ENCODE measurements at places on chromosomes 6 and 20.

DNA sequence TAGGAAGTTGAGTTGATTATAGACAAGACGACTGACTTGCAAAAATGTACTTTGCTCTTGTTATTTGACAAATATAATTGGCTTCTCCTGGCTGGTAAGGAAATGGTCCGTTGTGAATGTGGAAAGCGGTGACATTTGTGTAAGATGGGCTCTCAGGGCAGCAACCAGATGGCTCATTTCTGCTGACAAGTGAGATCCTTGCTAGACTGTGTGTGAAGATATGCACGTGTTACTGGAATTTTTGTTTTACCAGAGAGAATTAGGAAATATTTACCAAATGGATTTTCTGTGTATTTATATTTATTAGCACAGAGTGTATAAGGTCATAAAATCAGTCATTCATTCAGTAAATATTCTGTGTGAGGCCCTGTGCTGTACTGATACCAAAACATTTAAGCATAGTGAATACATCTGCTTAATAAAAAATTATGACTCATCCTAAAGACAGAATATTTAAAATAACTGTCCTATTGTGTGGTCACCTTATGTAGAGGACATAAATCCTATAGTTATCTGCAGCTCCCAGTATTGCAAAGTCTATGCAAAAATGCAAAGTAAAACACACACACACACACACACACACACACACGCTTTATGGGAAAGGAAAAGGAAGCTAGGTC lies 109.9 kb upstream of the ASF1A start:
- no peak for DNase-seq

GRCh38 chr20:44666066-44666465 lies 14.6 kb upstream of the ADA start:
- DNase-seq = no peak

GRCh38 chr6:43770372-43771209 lies 580 bp downstream of the VEGFA start:
- DNase-seq = peak; percentile 41

DNA sequence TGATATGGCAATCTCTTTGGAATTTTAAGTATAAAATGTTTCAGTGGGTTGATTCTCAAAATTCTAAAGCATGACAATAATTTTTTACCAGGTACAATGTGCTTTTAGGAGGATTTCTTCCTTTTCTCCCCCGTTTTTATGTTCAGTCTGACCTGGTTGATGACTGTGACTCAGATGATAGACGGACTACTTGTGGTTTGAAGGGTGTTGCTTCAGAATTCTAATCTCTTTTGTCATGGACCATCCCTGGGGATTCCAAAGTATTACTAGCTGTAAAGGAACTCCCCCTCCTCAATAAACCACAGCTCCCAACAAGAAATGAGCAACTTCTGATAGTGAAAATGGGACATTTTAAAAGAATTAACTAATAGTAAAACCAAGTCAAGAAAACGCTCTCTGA lies 34.9 kb upstream of the TNFAIP3 start:
- DNase-seq = no peak

DNA sequence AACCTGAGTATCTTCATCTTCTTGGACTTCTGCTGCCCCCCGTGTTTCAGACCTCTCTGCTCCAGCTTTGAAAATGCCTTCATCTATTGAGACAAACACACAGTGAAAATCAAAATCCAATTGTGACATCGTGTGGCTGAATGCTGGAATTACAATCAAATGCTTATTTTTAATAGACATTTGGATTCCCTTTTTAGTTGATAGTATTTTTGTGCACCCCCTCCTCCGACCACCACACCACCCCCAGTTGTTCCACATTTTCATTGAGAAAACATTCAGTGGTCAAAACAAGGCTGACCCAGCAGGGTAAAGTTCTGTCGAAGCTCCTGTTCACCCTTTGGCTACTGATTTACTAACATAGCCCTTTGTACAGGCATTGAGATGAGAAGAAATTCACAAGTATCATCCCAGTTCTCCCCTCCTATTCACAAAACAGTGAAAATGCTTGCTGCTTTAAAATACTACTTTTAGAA lies 79.0 kb downstream of the NRSN1 start:
- no peak for DNase-seq

DNA sequence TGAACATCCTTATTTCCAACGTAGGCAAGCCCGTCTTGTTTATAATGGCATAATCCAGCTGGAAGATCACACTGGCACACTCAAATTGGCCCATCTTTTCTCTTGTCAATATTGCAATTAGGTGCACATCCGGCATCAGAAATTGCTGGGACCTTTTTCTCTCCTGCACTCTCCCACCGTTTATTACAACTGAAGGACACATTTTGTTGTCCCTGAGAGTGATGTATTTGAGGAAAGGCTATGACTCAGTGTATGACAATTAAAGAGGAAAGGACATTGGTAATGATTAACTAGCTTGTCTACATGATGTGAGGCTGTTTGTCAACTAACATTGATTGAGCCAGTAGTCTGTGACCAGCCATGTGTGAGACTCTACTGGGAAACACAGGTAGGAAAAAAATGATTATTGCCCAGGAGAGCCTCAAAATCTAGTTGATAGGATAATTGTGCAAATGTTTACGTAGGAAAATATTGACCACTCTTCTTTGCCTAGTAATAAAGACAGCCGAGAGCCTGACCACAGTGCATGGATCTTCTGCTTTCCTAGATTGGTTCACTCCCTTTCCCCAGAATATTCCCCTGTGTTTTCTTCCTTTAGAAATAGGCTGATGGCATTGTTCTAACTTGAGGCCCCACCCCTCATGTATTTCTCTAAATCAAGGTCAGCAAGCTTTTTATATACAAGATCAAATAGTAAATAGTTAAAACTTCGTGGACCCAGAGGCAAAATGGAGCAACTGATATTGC lies 230.0 kb upstream of the BTBD3 start:
- no peak for DNase-seq

DNA sequence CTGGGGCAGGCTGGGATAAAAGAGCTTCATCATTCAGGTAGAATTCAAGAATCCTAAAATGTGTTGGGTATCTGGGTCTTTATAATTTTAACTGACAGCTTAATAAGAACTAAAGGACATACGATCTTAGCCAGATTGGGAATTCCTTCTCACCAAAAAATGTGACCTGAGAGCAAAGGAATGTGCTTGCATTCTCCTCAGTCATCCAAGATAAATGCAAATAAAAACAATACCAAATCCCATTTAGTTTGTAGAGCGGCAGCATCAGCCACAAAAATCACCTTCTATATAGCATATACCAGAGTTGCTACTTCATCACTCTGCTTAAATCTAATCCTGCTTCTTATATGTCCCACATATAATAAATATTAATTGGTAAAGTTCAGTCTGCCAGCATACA lies 16.9 kb downstream of the USP49 start:
- no peak for DNase-seq

- DNase-seq = peak; percentile 29
These were observed 3.5 kb downstream of the FOXO3 start for GRCh38 chr6:108564178-108564577.

DNA sequence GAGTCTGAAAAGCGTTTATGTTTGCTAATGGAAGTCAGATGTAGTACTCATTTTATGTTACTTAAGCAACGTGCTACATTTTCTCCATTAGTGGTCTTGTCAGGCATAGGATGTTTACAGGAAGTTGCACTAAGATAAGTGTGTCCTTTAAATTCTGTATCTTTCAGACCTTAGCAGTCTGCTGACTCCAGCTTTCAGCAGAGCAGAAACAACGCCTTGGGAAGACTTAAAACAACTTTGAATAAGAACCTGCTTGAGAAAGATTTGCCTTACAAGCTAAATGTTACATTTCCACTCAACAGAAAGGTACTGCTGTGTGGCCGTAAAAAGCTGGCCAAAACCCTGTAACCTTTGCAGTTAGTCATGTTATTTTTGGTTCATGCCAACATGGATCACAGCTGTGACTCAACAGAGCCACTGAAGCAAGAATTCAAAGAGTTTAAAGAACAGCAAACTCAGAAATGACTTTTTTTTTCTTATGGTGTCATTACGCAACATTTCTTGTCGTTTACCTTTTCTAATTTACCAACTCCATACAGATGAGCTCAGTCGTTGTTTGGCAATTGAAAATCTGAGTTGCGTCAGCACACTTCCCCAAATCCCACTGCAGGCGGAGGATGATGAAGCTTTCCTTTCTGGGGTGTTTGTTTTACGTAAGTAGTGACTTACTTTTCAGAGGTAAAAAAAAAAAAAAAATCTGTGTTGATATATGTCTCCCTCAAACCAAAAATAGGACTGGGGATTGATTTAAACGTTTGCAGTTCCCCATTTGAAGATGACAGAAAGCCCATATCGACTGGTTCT lies 27.9 kb upstream of the BMP6 start:
- peak; percentile 14 for DNase-seq

- DNase-seq = peak; percentile 90
These were observed 539.4 kb upstream of the JARID2 start for GRCh38 chr6:14706378-14706929.

DNA sequence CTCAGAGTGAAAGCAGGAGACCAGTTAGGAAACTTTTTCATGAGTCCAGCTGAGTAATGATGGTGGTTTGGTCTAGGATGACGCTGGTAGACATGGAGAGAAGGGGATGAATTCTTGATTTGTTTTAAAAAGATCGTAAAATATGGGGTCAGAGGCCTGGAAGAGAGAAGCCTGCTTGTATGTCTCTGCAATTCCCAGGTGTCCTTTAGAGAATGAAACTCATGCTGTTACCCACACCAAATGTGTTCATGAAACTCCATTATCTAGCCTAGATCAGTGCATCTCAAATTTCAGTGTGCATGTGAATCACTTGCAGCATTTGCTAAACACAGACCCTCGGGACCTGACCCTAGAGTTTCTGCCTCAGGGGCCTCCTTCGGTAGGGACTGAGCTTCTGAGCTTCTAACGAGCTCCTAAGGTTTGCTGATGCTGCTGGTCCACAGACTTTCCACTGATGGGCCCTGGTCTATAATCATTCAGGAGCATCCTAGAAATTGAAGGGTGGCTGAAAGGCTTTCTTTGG lies 302.0 kb upstream of the PLCB4 start:
- no peak for DNase-seq

DNA sequence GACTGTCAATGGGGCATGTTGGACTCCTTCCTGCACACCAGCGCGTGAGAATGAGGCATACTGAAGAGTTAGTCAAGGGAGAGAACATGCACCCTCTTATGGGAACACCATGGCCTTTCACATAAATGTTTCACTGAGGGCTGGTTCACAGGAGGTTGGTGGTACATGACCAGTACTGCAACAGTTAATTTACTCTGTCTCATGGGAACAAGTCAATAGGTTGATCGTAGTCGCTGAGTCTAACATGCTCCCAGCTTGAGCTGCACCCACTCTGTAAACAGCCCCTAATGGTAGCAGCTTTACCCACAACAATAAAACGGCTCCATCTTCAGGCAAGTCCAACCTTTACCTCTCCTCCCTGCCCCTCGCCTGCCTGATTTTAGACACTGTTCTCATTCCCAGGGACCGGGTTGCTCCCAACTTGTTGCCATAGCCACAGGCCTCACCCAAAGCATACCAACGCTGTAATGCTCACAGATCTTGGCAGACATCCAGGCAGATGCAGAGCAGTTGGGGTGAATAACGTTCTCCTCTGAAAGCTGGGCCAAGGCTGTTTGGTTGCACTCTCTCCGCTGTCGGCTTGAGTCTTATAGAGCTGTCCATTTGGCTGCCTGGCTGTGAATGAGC lies 111.3 kb downstream of the LY86 start:
- no peak for DNase-seq

- DNase-seq = no peak
These were observed 388.9 kb upstream of the MAN1A1 start for GRCh38 chr6:119738425-119738824.

- no peak for DNase-seq
These were observed 23.7 kb upstream of the RBPJL start for GRCh38 chr20:45282700-45283550.

- DNase-seq = no peak
These were observed 280.9 kb downstream of the PRL start for GRCh38 chr6:22015944-22016343.

GRCh38 chr6:3388786-3389185 lies 68.1 kb downstream of the SLC22A23 start:
- DNase-seq = no peak

DNA sequence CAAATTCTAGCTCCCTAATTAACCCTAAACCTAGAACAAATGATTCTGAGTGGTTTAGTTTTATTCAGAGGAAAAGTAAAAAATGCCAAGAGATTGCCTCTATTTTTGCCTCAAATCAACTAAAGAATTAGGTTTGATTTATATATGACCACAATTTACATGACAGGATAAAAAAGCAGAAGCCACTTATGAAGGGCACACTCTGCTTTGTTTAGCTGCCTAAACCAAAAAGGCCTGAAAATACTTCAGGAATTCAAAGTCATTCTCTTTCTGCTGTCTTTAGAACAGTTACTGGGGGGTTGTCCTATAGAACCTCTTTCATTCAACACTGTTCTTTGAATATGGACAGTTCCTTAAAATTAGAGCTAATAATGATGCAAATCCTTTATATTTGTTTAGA lies 5.3 kb downstream of the FBXO5 start:
- DNase-seq = no peak

GRCh38 chr6:15876406-15876805 lies 213.6 kb upstream of the DTNBP1 start:
- DNase-seq = peak; percentile 48

DNA sequence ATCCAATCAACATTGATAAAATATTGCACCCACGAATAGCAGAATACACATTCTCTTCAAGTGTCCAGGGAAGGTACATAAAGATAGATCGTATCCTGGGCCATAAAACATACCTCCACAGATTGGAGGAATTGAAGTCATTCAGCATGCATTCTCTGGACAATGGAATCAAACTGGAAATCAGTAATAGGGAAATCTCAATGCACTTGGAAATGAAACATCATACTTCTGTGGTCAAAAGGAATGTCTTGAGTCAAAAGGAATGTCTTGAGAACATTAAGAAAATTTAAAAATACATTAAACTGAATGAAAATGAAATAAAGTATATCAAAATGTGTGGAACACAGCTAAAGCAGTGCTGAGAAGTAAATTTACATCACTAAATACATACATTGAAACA lies 138.8 kb downstream of the TFAP2A start:
- no peak for DNase-seq

- DNase-seq = no peak
These were observed 168.0 kb downstream of the HDGFL1 start for GRCh38 chr6:22737331-22737730.
